ENCODE measurements at places on chromosomes 4 and X.

DNA sequence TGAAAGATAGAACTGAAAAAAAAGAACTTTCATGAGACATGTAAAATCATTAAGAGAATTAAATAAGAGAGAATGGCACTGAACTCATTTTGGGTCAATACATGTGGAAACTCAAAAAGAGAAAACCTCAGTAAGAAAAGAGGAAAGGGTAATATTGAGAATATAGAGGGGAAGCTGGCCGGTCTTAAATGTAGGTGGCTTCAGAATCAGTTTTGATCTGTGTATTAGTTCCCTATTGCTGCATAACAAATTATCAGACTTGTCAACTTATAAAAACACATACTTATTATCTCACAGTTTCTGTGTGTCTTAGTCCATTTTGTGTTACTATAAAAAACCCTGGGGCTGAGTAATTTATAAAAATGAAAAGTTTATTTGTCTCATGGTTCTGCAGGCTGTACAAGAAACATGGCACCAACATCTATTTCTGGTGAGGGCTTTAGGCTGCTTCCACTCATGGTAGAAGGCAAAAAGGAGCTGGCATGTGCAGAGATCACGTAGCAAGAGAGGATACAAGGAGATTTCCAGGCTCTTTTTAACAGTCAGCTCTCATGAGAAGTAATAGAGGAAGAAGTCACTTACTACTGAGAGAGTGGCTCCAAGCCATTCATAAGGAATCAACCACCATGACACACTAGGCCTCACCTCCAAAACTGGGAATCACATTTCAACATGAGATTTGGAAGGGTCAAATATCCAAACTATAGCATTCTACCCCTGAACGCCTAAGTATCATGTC is 29.6 kb downstream of the SATL1 start:
- no peak for DNase-seq

GRCh38 chr4:99447079-99447478 is 11.9 kb upstream of the ADH7 start:
- DNase-seq: no peak

- DNase-seq: no peak
Observed at GRCh38 chrX:114061226-114061625, 522.7 kb upstream of the HTR2C start.

DNA sequence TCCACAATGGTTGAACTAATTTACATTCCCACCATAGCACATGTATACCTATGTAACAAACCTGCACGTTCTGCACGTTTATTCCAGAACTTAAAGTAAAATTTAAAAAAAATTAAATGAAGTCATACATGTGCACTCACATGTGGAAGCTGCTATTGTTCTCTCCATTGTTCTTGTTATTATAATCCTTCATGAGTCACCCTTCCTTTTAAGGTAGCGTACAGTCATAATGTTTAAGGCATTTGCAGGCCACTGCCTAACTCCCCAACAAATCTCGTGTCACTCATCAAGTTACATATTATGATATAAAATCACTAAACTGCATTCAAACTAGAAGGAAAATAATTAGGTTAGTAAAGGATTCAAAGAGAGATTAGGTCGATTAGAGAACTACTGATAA is 63.6 kb downstream of the SLC7A11 start:
- no peak for DNase-seq

DNA sequence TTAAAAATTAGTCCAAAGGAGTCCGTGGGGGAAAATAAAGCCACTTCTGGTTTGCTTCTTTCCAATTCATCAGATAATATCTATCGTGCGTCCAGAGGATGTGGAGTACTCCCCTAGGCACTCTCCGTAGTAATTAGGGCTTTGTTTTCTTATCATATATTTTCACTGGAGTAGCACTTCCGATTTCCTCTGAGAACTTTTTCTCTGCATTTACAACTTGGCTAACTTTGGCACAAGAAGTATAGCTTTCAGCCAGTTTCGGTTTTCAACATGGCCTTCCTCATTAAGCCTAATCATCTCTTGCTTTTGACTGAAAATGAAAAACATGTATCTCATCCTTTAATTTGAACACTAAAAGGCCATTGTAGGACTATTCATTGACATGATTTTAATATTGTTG is 80.5 kb downstream of the CASP3 start:
- DNase-seq: no peak

DNA sequence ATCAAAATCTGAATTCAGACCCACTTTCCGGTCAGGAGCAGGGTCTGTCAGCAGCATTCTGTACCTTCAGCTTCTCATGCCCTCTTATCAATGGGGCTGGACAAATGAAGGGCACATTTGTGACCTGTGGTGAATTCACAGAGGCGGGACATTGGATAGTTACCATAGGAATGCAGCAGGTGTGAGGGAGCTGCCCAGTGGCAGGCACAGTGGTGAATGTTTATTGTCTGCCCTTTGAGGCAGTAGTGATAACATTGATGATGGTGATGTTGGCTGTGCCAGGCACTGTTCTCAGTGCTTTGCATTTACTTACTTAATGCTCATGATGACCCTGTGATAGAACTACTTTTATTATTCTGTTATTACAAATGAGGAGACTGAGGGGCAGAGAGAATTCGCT is 101.2 kb upstream of the KIT start:
- no peak for DNase-seq

DNA sequence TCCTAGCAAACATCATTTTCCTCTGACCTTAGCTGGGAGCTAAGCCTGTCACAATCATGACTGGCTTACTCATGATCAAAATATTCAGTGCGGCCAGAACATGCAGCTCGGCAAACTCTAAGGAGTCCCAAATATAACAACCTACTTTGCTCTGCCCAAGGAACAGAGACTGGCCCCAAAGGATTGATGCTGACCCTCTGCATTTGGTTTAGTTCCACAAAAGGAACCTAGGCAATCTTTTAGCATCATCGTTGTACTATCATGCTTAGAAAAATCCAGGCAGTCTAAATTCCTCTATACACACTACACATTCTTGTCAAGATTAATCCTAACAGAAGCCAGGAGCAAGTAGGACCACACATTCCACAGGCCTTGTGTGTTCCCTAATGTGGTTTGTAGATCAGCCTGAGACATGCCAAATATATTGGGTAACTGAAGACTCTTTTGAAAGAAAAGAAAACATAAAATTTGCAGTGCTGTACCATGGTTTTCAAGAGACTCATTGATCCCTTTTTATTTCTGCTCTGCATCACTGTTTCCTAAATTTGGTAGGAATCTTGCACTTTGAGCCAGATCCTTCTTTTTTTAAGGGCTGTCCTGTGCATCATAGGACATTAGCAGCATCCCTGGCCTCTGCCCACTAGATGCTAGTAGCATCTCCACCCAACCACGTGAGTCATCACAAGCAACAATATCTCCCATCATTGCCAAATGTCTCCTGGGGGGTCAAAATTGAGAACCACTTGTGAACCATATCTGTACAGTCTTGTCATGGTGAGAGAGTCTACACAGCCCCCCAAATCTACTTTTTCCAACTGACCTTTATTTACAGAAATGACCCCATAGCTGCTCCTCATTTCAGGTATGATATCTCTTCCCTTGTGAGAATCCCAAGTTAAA is 17.6 kb upstream of the CC2D2A start:
- DNase-seq: no peak

GRCh38 chr4:150117094-150117493 is 38.8 kb downstream of the DCLK2 start:
- DNase-seq: no peak

GRCh38 chrX:136666088-136666487 is 18.1 kb downstream of the CD40LG start:
- no peak for DNase-seq

GRCh38 chr4:69523385-69524132 is 27.9 kb upstream of the UGT2B4 start:
- peak; percentile 78 for DNase-seq

GRCh38 chr4:167176723-167177367 is 57.4 kb downstream of the SPOCK3 start:
- no peak for DNase-seq

DNA sequence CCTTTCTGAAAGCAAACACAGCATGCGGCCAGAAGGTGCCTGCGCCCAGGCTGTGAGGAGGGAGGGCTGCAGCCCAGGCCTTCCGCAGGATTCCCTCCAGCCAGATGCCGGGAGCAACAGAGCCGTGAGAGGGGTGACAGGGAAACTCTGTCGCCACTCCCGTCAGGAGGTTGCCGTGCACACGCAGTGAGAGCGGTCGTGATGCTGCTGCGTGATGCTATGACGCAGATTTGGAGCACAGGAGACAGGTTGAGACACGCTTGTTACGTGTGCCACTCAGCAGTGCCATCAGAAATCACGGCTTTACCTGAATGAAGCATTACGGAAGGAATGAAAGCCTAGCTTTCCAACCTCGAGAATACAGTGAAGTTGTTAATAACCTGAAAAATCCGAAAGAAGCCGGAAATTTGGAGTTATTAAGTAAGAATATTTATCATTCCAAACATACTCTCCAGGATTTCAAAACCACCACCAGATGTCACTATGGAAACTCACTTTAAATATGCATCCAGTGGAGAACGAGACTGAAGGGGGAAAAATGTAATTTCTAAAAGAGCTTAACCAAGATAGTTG is 54.4 kb downstream of the FAT1 start:
- DNase-seq: no peak

- no peak for DNase-seq
Observed at GRCh38 chr4:75671802-75672421, 1.3 kb downstream of the G3BP2 start.
